Tibial artery (tissue), 4 donors: ENCODE measurements at places on chromosomes 7 and 10.

DNA sequence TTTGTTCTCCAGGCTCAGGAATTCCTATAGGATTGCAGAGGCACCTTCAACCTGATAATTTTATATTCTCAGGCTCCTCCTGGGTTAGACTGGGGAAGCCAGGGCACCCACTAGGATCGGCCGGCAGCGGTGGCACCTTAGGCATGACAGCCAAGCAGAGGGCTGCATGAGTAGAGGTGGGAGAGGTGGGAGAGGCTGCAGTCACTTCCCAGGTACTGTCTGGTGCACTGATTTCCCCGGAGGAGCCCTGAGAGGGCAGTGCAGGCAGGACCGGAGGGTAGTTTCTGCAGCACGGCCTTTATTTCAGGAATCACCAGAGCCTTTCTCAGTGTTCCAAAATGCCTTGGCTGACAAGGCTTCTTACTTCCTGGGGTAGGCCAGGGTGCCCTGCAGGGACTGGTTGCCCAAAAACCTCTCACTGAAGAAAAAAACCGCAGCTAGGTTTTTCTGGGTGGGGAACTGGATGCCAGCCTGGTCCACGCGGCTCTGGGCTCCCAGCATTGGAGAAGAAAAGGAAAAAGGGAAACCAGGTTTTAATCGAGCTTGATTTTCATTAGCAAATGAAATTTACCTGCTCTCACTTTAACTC, 3.6 kb upstream of the HOXA13 start:
- peak; percentile 13 for DNase-seq

- DNase-seq: no peak
These were observed 48.5 kb downstream of the TMEM130 start for GRCh38 chr7:98821348-98821747.

GRCh38 chr7:157445956-157446295, 109.1 kb downstream of the DNAJB6 start:
- no peak for DNase-seq

GRCh38 chr10:123087348-123087747, 48.4 kb upstream of the HMX3 start:
- no peak for DNase-seq

GRCh38 chr7:157547611-157548010, 210.8 kb downstream of the DNAJB6 start:
- DNase-seq: peak; percentile 46

GRCh38 chr7:1236132-1236661, 3.5 kb downstream of the UNCX start:
- no peak for DNase-seq

DNA sequence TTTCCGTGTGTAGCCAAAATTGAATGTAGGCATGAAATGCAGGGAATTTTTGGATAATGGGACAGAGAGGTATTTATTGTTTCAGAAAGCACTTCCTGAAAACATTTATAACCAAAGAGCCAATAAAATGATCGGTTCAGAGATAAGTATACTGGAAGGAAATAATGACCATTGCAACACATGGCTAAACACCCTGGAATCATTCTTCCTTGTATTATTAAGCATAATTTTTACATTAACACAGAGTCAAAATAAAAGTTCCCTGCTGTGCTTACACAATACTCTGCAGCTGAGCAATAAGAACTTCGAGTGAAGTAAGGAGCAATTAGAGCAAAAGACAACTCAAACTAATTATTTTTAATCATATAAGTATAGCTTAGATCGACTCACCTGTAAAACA, 648.3 kb downstream of the TNS3 start:
- DNase-seq: no peak
